ENCODE measurements at places on chromosomes 2 and 18. TPM values are rescaled to one million over a fixed set of nuclear protein-coding genes. Genes with fewer than 3 reads are reported as not detected.
A peak's percentile ranks its signal among the peaks of the same experiment; 100 is the strongest.

DNA sequence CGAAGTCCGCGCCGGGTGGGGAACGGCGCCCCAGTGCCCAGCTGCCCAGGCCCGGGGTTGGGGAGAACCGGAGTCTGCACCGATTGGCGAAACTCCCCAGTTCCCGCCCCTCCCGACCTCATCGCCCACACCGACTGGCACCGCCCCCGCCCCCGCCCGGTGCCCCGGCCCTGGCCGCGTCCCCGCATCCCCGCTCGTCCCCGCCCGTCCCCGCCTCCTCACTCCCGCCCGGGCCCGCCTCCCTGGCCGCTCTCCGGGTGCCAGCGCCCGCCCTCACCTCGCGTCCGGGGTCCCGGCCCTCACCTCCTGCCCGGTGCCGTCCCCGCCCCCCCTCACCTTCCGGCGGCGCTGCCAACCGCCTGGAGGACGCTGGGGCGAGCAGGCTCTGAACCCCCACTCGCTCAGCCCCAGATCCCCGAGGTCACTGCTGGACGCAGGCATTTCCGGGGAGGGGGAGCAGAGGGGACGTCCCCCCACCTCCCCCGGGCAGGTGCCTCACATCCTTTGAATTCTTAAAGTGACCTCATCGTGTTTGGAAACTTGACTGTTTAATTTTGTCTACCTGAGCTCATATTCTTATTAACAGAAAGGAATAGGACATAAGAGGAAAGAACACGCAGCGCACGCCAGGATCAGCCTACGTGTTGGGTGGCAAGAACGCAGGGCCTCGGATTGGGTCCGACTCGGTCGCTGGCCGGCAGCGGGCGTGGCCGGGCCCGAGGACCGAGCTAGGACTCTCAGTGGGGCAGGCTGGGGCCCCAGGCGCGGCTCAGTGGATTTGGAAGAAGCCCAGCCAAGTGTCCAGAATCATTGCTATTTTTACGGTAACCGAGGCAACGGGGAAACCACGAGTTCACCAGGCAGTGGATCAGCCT, at the start of gene FAM110C:
Gene FAM110C, minus strand, starts transcription at position 35 of the 875 bp plus-strand sequence. CDS start 120 bp downstream, outside the sequence.
- DNase-seq, result peak; percentile 52

CRACDL gene
- 0.18 TPM for total RNA-seq

B3GNT2 gene
- 43.1 TPM for total RNA-seq

MDH1B gene
- total RNA-seq, result 0.32 TPM

DNA sequence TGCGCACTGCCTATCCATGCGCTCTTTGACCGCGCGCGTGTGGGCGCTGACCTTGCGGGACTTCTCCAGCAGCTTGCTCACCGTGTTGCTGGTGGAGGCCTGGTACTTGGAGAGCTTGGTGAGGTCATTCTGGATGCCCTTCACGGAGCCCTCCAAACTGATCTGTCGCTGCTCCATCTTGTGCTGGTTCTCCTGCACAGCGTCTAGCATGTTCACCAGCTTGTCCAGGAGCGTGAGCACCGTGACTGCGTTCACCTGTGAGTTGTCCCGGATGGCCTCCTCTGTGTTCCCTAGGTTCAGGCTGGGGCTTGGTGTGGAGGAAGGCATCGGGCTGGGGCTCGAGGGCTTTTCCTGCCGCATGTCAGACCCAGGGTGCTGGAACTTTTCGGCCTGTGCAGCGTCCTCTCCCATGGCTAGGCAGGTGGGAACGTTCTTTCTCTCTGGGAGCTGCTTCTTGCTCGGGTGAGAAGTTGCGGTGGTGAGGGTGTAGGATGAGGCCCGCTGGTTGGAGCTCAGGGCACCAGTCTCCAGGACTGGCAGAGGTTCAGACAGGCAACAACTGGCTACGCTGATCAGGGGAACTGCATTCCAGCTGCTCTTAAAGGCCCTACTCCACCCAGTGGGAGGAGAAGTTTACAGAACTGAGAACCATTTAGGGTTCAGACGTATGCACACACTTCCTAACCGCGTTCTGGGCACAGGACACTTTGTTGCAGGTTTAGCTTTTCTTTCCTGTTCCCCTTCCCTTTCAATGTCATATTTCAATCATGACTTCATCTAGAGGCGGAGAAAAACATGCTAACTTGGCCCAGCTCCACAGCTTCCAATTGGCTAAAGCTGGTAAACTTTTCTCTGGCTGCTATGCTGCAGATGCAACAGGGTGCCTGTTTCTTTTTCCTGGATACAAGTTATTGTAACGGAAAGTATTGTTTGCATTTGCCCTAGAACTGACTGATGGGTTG, at the start of gene CAVIN2:
Gene CAVIN2, minus strand, starts transcription at position 574 of the 962 bp plus-strand sequence. Its CDS starts 163 bp downstream, at position 411.
- DNase-seq, result no peak

GPR17 gene
- not detected for total RNA-seq

DNA sequence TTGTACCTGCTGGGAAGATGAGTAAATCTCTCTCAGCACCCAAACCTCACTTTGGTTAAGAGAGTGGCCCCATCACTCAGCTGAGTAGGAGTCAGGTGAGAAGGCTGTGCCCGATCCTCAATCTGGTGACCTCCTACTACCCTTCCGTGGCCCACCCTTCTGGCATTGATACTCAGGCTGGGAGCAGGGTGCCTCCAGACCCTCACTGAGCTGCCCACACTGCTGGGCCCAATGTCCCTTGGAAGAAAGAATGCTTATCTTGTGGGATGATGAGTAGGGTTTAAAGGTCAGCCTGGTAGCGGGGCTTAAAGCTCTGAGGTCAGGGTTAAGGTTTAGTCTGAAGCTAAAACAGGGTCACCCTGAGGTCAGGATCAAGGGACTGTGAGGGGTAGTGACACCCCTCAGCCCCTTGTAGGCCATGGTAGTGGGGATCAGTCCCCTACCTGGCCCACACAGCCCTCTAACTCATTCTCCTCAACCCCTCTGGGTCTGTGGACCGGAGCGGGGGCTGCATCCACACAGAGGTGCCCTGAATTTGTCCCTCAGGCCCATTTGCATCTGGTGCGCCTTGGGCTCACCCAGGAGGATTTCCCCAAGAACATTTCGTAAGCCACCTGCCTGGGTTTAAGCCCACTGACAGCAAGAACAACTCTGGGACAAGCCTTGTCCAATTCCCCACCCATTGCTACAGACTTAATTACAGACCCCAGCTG, 123.8 kb downstream of the CYP26B1 start:
- peak; percentile 4 for DNase-seq

DNA sequence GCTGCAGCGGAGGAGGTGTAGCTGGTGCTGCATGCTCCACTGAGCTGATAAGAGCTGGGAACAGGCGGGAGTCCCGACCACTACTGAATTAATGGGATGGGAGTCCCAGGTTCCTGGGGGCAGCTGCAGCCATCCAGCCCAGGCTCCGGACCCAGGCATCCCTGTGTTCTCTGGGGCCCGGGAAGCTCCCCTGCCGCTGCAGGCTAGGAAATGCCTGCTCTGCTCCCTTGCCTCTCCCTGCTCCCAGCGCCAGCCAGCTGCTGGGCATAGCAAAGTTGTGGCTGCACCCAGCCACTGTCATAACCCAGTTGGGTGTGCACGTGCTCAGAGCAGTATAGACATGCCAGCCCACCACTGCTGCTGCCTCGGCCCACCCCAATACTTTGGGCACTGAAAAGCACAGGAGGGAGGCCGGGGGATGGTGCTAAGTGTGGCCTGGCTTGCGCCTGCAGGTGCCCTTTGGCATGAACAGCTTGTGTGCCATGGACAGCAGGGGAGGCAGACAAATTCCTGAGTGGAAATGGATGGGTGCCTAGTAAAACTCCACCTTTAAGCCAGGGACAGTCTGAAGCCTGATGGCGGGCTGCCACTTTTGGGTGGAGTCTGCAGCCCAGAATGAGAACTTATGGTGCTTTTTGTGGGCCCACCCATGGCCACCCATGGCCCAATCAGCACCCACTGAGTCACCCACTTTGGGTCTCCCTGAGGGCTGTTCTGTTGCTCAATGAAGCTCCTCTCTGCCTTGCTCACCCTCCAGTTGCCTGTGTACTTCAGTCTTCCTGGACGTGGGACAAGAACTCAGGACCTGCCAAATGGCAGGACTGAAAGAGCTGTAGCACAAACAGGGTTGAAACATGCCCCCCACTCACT, 219.3 kb upstream of the TMEFF2 start:
- DNase-seq, result no peak
